HTR-8/SVneo (cell line): ENCODE measurements at places on chromosomes 7 and 10.
A peak's percentile ranks its signal among the peaks of the same experiment; 100 is the strongest.

DNA sequence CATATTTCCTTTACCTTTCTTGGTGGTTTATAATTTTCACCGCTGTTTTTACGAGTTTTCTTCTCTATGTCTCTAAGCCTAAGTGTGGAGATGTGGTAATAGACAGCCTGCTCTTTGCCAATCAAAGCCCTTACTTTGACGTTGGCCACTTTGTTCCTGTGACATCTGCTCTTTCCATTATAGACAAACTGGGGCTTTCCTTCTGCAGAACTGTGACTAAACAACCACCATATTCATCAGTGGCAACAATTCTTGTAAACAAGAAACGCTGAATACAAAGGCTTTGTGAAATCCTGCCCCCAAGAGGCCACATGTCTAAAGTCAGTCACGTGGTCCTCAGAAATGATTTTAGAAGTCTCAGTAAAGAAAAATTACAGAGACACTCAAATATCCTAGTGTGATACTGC lies 59.6 kb upstream of the CAPZA2 start:
- peak; percentile 29 for DNase-seq

GRCh38 chr7:936386-937054 lies 18.0 kb downstream of the ADAP1 start:
- peak; percentile 76 for DNase-seq

- DNase-seq, result no peak
Measured at GRCh38 chr7:5693529-5693928, 87.9 kb downstream of the RNF216 start.

DNA sequence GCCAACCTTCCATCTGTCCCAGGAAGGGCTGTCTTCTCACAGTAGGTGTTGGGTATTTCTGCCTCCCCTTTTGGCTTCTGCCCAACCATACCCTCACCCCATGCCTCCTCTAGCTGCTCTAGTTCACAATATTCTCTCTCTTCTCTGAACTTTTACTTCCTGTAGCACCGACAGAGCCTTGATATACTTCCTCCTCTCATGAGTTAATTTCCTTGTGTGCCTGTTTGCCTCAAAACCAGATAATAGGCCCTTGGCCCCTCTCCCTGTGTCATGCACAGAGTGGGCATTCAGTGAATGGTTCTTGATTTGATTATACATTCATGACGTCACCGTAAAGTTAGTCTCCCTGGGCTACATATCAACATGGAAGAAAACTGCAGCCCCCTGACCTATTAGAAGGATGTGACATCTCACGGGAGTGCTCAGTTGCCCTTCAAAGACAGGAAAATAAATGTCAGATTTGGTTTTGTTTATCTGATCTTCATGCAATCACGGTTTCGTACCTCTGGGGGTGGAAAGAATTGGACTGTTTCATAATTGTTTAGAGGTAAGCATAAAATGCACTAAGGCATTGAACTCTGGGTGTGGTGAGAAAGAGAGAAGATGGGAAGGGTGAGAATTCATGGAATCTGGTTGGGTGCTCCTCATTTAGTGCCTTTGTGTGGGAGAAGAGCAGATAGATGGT lies 127.7 kb downstream of the ITIH5 start:
- DNase-seq, result no peak

DNA sequence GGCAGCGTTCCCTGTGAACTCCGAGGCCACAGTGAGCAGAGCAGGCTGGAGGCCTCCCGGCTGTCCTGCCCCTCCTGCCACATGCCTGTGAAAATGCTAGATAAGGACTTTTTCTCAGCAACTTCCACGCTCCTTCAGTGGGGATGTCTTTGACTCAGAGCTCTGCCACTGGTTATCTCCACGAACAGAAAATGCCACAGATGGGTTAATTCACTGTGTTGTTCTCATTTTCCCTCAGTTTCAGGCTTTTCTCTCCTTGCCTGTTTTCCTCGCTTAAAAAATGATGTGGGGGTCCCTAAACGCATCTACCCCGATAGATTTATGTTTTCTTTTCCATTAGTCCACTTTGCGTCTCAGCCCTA lies 51.3 kb downstream of the IKZF1 start:
- DNase-seq, result no peak

GRCh38 chr7:69245646-69246045 lies 352.6 kb upstream of the AUTS2 start:
- peak; percentile 4 for DNase-seq

DNA sequence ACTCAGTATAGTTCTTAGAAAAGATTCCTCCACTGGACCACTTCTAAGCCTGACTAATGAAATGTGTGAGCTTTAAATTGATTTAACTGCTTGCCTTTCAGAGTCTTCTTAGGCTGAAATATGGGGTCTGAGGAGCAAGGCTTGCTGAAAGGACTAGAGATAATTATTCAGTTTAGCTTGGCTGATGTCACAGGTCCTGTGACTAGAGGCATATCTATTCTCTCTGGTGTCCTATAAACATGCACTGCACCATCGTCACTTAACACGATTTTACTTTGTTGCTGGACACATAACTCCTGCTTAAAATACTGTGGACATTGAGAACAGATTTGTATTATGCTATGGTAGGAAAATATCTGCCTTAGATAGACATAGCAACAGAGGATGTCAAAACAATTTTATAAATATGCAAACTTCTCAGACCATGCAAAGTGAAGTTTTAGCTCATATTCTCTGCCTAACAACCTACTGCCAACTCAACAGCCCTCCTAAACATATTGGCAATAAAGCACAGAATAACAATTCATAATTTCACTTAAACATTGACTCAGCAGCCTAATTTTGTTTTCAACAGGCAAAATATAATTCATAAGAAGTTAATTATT lies 80.2 kb downstream of the RNF133 start:
- no peak for DNase-seq

DNA sequence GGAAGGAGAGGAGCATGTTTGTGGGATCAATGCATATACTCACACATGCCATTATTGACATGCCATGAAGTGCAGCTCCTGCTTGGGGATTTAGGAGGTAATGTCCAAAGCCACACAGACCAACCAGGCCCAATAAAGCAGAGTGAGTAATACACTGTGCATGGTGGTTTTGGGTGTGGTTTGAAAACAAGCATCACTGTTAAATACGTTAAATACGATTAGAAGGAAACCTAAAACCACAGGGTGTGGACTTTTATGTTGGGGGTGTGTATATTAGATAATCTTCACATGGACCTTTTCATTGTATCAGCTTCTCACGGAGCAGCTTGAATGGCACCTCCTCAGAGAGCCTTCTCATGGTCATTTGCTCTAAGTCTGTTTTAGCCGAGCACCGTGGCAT lies 10.4 kb upstream of the EIF3A start:
- no peak for DNase-seq

- no peak for DNase-seq
Measured at GRCh38 chr7:69599286-69599954, 1.1 kb downstream of the AUTS2 start.

- DNase-seq, result no peak
Measured at GRCh38 chr10:123145542-123146012, 2.4 kb upstream of the HMX2 start.

- no peak for DNase-seq
Measured at GRCh38 chr10:21808550-21808949, 195.0 kb downstream of the DNAJC1 start.
